GM12864 (cell line): ENCODE measurements at places on chromosomes 5 and 9.

DNA sequence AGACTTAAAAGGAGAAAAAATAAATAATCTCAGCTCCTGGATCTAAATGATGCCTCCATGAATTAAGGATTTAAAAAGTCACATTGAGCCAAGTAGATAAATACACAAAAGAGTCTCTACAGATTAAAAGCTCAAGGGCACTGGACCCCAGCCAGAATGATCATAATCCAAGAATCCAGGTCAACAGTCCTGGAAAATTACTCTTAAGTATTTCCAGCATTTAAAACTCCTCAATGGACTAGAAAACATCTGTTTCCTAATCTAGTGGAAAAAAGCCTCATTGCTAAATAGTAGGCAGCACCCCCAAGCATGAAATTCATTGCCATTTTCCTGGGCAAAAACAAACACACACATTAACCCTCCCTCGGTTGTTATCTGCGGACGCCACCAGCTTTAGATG lies 96.8 kb downstream of the FRMD3 start:
- no peak for DNase-seq

DNA sequence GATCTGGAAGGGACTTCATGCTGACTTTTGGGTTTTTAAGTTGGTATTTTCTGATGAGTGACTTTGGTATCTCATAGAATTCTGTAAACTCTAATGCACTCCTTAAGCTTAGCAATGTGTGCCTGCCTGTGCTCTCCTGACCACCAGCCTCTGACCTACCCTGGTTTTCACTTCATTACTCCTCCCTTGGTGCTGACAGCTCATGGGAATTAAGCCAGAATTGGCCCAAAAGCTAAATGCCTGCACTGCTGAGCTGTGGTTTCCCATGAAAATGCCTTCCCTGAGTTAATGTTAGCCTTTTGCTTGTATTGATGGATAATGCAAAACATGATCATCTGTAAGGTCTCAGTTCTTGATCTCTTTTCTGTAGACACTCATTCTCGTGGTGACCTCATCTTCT lies 308.0 kb downstream of the DOCK8 start:
- DNase-seq: no peak

GRCh38 chr5:88670461-88670860 lies 212.5 kb downstream of the MEF2C start:
- no peak for DNase-seq

DNA sequence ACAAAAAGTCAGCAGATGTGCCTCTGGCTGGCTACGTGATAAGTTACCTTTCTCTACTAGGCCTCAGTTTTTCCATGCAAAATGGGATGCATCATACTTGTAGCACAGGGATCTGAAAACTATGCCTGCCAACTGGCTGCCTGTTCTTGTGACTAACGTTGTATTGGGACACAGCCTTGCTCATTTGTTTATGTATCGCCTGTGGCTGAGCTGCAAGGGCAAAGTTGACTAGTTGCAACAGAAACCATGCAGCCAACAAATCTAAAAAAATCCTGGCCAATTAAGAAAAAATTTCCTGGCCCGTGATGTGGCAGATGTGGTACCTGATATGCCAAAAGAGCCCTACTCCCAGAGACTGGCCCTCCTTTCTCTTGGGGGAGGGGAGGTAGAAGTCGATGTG lies 131.3 kb downstream of the SEC61B start:
- no peak for DNase-seq

DNA sequence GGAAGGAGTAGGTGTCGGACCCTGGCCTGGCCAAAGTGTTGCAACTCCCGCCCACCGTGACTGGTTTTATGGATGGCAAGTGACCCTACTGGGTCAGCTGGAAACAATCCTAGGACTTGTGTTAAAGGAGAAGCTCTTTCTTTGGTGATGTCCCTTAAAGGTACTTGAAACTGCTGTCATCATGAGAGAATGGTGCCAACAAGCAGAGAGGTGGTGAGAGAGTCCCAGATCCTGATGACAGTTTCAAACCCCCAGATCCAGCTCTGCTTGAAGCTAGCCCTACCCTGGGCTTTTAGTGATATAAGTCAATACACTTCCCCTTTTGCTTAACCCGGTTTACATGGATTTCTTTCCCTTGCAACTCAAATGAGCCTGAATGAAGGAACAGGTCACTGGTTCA lies 72.5 kb upstream of the UBTD2 start:
- DNase-seq: no peak

- DNase-seq: no peak
Observed at GRCh38 chr9:14131356-14132088, 182.4 kb downstream of the NFIB start.

DNA sequence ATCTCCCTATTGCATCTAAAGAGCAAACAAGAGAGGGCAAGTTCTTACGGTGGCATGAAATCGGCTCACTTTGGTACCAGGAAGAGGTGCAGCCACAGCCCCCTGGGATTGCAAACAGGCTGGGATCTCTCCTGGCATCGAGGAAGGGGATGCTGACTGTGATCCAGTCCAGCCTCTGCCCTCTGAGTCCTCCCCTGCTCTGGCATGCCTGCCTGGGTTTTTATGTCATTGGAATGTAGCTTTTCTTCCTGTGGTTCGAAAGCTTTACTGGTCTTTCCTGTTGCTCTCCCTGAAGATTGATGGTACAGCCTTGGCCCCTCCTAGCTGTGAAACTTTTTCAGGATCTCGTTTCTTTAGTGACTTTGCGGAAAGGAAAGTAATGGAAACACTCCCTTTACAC lies 6.6 kb downstream of the SLC46A2 start:
- DNase-seq: no peak

DNA sequence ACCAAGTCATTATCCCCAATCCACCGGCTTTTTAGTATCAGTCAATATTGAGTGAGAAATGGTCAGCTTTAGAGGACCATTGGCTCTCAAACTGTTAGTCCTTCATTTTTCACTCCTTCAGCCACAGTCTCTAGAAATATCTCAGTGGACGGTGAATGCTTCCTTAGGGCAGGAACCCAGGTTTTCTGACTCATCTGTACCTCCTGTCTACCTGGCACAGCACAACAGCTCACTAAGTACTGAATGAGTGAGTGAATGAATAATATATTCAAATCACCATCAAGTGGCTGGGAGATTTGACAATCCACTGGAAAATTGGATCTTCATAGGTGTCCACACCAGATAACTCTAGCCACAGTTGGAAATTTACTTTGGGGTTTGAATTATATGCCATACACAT lies 609.5 kb upstream of the CLINT1 start:
- no peak for DNase-seq

DNA sequence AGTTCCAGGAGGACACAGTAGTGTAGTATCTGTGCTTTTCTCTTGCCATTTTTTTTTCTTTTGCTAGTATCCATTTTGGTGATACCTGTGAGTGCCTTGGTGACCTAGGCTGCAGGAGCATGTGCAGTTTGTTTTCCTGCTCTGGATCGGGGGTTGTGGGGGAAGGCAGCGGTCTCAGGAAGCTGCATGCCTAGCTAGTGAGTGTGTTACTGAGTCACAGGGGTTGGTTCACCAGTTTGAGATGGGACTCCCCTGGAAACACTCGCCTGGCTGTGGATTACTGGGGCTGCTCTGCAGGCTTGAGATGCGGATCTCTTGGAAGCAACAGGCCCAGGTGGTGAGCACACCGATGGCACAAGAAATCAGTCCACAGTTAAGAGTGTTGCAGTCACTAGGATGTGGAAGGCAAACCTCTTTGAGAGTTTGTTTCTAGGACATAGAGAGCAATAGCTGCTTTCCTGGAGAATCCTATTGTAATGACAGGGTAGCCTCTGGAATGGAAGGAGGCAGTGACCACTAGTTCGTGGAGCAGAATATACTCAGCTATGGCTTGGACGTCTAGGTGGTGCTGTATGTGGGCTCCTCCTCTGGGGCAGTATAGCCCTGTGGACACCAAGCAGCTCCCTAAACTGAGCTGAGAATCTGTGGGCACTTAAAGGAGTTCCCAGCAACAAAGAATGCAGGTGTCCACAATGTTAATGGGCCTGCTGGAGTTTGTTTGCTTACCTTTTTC lies 20.0 kb upstream of the SPATA31E1 start:
- DNase-seq: no peak

DNA sequence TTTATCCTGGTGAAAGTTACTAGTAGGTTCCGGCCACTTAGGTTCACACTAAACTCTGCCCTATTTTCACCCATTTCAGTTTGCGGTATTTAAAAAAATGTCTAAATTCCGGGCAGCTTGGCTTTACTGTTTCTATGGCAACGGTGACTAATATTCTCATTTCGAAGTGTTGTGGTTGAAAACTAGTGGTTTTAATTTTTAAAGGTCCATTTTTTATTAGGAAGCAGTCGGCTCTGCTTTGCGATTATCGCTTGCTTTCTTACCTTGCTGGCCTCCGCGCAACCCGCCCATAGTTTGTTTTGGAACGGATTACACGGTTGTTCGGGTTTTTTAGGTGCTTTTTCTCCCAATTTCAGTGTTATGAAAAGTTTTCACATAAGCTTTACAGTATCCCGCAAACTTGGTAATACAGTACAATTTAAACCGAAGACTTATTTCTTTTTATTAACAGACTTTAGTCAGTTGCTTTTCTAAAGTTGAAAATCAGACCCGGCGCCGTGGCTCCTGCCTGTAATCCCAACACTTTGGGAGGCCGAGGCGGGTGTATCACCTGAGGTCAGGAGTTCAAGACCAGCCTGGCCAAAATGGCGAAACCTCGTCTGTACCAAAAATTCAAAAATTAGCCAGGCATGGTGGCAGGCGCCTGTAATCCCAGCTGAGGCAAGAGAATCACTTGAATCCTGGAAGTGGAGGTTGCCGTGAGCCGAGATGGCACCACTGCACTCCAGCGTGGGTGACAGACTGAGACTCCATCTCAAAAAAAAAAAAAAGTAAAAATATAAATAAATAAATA lies 1.6 kb downstream of the KDM4C start:
- DNase-seq: peak; percentile 53

GRCh38 chr9:29044959-29045358 lies 1471.7 kb upstream of the C9orf72 start:
- DNase-seq: no peak

DNA sequence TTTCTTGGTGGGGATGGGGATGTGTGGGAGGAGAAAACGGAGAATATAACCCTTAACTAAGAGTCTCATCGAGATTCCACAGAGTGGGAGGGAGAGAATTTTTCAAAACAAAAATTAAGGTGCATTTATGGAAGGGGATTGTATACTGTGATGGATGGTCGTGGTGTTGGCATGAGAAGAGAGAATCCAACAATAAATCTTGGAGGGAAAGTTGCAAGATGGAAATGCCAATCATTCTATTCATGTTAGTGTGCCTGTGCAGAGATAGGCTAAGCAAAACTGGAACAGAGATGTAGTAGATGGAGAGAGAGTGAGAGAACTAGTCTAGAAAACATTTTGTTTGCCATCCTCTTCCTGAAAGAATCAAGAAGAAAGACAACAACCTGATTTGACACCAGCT lies 613.1 kb downstream of the EBF1 start:
- no peak for DNase-seq

DNA sequence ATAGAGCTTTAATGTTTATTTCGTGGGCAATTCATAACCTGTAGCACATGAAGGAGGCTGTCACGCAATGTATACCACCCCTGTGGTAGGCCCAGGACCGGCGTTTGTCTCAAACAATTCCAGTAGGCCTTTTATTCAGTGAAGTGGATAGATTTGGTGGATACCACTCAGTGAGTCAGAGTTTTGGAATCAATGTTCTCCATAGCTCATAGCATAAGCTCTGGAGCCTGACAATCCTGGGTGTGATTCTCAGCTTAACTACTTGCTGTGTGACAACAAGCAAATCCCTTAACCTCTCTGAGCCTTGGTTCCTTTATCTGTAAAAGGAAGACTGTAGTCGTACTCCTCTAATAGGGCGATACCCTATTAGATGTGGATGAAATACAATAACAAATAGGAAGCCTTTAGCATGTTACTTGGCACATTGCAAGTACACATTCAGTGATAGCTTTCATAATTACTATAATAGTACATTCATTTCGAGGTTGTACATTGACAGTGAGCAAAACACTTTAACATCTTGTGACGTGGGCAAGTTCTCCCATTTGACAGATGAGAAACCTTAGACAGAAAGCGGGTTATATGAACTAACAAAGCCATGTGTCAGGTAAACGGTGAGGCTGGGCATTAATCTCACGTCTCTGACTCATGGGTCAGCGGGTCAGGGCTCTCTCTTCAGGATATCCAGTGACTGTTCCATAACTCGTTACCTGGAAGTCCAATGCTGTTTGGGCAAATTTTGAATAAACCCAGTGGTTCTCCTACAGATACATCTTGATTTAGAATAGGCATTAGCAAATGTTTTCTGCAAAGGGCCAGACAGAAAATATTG lies 130.8 kb downstream of the C9orf152 start:
- DNase-seq: no peak

DNA sequence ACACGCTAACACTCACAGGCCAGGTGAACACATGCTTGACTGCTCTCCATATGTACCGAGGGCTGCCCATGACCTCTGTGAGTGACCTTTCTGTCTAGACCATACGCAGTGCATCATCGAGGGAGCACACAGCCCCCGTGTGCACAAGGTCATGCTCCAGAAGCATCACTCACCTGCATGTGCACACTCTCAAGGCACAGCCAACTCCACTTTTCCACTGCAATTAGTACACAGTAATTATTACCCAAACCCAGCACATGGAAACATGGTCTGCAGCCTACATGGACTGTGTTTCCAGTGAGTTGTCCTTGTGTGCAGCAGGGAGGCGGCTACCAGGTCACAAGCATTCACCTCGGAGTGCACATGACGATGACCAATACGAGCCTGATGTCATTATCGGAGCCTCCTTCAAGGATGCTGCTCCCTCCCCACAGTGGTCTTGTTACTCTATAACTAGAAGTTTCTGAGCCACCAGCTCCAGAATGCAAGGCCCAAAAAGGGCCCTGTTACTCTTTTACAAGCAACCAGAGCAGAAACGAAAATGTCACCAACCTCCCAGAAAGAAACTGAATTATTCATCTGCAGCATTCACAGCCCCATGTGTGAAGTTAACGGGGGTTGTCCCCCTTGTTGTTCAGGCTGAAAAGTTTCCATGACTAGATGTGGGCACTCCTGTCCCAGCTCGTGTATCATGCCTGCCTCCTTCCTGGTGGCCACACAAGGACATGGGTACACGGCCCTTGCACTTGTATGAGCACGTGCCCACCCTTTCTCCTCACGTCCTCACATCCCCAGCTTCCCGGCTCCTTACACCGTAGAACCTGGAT lies 31.2 kb downstream of the SEMA4D start:
- no peak for DNase-seq

- no peak for DNase-seq
Observed at GRCh38 chr5:138330813-138331448, 673 bp downstream of the CDC25C start.

DNA sequence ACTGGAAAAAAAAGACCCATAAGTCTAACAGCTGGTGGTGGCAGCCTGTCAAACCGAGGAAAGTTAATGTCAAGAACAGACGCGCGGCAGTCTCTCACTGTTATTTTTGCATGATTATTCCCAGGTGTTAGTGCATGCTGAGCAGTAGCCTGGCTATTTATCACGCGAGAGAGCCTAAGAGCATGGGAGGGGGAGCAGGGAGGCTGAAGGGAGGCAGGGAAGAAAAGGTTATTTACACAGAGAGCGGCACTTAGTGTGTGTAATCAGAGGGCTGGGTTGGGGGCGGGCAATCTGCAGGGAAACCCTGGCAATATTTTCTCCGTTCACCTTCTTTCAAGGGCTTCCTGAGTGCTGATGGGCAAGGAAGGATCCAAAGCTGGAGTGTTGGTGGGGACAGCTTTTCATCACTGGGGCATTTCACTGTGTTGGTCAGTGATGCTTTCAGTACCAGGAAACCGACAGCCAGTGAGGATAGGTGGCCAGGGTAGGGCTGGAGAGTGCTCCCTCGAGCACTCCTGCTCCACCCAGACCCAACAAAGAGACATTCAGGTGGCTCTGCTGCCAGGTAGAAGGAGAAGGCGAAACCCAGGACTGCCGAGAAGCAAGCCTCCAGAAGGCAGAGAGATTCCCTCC lies 39.6 kb downstream of the ZNF608 start:
- no peak for DNase-seq
